Muscle of arm (tissue), 14 donors: ENCODE measurements at places on chromosomes 2 and 18.
A peak's percentile ranks its signal among the peaks of the same experiment; 100 is the strongest.

DNA sequence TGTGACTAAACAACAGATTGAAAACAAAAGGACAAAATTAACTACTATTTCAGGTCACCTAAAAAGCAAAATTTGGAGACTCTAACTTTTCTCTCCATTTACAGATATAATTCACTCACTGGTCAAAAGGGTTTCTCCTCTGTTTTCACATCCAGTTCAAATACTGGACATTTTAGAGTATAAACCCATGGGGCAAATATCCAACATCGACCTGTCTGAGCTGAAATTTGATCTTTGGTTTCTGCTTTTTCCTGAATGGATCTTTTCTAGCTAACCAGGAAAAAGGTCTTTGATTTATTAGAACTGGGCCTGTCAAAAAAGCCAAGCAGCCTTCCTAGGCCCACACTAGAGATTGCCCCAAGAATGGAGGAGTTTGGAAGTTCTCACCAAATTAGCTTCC, 69.3 kb upstream of the SATB2 start:
- DNase-seq: no peak

- no peak for DNase-seq
Observed at GRCh38 chr2:171330155-171330956, 103.4 kb downstream of the METTL8 start.

- DNase-seq: no peak
Observed at GRCh38 chr2:32496662-32497061, 131.2 kb upstream of the TTC27 start.

DNA sequence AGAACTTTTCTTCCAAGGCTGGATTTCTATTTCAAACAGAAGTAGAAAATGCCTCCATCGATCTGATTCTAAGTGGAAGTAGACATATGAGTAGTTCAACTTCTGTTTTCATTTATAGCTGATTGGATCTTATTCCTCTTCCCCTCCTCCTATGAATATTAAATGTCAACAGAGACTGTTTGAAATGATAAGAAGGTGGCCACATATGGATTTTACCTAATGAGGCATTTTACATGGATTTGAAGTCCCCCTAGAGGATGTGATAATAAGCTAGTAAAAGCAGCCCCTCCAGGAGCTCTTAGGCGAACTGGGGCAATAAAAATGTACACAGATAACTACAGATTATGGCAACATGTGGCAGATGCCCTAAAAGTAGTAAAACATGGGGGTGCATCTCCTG, 71.0 kb downstream of the UPP2 start:
- DNase-seq: no peak

GRCh38 chr2:197613509-197613987, 61.8 kb downstream of the RFTN2 start:
- DNase-seq: no peak

- no peak for DNase-seq
Observed at GRCh38 chr2:206962966-206963365, 23.6 kb downstream of the CPO start.

- DNase-seq: peak; percentile 24
Observed at GRCh38 chr18:11689669-11690565, 853 bp downstream of the GNAL start.

GRCh38 chr2:179855673-179856072, 5.7 kb downstream of the ZNF385B start:
- DNase-seq: no peak

- DNase-seq: no peak
Observed at GRCh38 chr2:105571445-105571987, 172.7 kb upstream of the FHL2 start.

- DNase-seq: no peak
Observed at GRCh38 chr18:47404845-47405244, 153.4 kb upstream of the SKOR2 start.

DNA sequence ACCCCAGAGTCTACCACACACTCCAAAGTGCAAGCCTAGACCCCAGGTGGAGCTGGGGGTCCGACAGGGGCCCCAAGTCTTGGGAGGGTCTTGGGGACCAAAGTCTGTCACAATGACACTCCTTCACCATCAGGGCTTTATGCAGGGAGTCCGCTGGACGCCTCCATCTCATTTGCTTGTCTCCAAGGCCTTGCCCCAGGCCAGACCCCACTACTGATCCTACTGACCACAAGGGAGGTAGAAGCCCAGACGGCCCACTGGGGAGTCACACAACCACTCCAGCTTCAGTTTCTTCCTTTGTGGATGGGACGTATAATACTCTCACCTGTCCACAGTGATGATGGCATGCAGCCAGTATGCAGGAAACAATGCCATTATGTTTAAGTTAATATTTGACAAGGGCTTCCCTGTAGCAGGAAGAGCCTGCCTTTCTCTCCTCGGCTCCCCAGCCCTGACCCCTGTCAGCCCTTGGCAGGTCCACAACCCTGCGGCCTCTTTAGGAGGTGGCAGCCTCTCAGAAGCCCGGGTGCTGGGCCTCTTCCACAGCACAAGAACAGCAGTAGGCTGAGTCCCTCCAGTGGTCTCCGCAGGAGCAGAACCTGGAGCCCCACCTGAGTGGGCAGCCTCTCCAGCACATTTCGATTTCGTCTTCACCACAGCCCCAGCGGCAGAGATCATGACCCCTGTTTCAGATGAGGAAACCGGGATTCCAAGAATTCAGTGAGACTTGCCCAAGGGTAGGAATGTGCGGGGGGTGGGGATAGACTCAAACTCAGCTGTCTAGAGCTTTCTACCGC, 6.5 kb downstream of the BIN1 start:
- DNase-seq: no peak

DNA sequence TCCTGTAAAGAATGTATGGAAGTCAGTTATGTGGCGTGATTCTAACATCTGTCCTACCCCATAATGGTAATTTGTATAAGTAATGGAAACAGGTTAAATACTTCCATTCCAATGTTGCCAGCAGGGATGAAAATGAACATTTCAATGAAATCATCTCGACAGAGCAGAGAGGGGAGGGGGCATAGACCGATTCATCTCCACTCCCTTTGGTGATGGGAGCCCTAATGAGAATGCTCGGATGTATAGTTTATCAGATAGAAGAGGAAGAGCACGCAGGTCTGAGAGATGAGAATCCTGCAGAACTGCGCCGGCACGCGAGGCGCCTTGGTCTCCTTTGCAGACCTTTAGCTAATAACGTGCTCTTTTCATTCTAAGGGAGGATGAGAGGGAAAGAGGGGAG, 61.4 kb downstream of the TSHZ1 start:
- no peak for DNase-seq

- no peak for DNase-seq
Observed at GRCh38 chr2:96870626-96871255, 861 bp upstream of the SEMA4C start.

DNA sequence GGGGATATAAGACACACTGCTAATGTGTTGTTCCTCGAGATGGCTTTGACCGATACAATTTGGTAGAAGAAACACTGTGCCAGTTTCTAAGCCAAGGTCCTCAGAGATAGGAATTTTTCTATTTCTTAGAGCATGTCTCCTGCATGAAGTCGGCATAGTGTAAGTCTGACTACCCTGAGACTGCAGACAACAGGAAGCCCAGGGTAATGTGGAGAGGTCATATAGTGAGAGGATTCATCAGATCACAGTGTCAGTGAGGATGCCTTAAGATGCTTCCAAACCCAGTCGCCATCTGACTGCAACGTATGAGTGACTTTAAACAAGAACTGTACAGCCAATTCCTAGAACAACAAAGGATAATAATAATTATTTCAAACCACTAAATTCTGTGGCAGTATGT, 818.3 kb upstream of the GYPC start:
- no peak for DNase-seq

DNA sequence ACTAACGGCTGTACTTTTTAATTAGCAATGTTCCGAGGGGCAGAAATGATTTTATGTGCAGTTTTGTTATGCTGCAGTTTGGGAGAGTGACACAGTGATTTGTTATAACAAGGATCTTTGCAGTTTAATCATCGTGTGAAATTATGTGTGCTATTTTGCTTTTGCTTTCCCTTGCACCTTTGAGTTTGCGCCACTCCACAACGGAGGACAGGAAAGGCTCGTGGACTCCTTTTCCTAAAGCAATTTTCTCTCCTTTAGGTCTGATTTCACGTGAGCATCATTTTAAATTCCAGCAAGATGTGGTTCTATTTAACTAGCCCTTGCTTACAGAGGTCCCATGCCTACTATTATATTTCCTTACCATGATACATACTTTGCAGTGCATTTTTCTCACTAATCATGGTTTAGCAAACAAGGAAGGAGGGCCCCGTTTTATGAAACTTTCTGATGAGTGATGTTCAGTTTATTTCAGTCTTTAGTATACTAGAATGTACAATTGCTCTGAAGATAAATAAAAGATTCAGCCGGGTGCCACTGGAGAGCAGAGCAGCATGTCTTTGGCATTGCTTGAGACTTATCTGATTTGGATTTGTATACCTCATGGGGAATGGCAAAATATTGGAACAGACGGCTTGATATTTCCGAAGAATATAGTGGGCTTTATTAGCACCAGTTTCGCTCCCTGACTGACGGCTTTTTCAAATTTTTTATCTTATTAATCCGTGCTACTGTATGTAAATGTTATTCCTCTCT, 528.2 kb upstream of the FANCL start:
- DNase-seq: peak; percentile 2

- peak; percentile 52 for DNase-seq
Observed at GRCh38 chr2:191247381-191248057, 2.3 kb downstream of the MYO1B start.

- DNase-seq: no peak
Observed at GRCh38 chr2:15901095-15901807, 39.1 kb upstream of the MYCN start.

- DNase-seq: no peak
Observed at GRCh38 chr18:11780042-11780441, 71.2 kb upstream of the CHMP1B start.

DNA sequence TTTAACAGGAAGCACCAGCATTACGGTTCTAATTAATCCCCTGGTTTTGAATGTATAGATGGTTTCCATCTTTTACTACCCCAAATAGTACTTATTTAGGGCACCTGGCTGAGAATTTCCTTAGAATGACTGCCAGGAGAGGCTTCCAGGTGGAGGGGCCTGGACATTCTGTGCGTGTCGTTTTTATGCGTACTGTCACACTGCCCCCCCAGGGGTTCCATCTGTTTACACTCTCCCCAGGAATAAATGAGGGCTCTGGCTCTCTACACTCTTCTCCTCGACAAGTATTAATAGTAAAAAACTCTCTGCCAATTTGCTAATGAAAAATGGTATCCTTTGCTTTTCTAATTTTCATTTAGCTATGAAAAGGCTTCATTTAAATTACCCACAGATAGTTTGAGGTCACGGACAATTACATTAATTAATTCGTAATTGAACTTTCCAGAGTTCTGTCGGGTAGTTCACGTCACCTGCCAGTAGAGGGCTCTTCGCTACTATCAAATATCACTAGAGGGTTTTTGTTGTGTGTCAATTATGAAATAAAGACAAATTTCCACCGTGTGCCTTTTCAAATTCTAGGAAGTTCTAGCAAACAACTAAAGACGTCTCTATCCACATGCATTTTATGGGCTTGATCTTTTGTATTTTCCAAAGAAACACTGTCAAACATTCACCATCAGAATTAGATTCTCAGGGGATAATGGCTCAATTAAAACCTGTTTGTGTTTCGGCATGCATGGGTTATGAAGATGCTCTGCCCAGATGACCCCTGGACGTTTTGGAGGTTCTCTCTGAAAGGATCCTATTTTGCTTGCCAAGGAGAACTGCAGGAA, 88.8 kb upstream of the ASB18 start:
- DNase-seq: no peak

GRCh38 chr2:96594691-96595152, 43.4 kb downstream of the KANSL3 start:
- DNase-seq: no peak

DNA sequence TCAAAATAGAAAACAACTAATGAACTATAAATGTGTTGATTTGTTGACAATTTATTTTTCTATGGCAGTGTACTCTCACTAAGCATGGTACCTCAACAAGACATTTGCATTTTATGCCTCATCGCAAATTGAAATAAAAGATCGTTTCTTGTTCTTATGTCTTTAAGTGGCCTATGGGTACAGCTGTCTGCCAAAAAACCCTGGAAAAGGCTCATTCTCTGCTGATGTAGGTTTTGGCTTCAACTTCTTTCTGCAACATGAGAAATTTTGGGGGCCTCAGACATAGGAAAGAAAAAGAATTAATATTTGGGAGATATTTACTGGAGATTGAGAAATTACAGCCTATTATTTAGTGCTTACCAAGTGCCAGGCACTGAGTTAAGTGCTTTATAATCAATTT, 205.1 kb upstream of the DPP10 start:
- peak; percentile 43 for DNase-seq

DNA sequence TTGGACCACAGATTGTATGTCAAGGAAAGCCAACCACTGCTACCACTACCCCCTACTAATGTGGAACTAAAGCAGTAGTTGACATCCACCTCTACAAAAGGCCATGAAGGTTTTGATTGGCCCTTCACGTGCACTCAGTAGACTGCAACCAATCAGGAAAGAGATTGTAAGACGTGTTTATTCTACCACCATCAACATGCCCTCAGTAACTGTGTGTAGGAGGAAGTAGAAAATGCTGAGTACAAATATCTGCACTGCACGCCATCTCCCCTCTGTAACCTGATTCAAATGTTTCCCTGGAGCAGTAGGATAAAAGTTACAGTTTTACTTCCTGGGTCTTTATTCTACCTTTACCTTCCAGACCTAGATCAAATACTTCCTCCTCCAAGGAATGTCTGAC, 2.9 kb upstream of the CASP10 start:
- no peak for DNase-seq

- DNase-seq: no peak
Observed at GRCh38 chr18:23683671-23684070, 5.6 kb upstream of the LAMA3 start.

DNA sequence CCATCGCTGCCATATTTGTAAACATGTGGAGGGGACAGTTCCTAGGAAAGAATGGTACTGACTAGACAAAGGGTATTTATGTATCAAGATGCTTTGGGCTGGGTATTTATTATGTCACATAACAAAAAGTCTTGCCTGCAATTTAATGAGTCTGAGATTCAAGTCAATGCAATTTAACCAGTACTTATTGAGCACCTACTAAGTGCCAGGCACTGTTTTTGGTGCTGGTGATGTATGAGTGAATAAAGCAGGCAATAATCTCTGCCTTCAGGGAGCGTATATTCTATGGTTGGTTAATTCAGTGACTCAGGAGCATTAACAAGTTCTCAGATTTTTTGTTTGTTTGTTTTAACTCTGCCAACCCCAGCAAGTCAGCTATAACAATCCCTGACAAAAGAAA, 24.6 kb upstream of the ACVR1 start:
- DNase-seq: no peak

GRCh38 chr18:21179590-21180220, 62.3 kb upstream of the GREB1L start:
- peak; percentile 67 for DNase-seq

- no peak for DNase-seq
Observed at GRCh38 chr18:78422336-78422735, 557.3 kb upstream of the SALL3 start.

DNA sequence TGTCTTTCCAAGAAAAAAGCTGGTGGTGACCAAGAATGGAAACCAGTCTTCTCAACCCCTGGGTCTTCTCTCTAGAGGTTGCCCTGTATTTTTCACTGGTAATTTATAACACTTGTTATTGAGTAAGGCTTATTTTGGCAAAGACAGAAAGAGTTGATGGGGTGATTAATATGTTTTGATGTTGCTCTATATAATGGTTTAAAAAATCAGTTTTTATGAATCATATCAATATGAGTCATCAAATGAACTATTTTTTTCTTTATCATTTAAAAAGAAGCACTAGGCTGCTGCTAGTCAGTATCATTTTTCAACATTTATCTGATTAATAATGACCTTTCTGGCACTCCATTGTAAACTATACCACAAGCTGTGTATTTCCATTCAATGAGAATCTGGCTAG, 1142.2 kb downstream of the LRP1B start:
- no peak for DNase-seq

- DNase-seq: no peak
Observed at GRCh38 chr18:38170845-38171244, 605.2 kb upstream of the CELF4 start.
